ENCODE measurements at places on chromosomes 7 and 10.
A peak's percentile ranks its signal among the peaks of the same experiment; 100 is the strongest.

DNA sequence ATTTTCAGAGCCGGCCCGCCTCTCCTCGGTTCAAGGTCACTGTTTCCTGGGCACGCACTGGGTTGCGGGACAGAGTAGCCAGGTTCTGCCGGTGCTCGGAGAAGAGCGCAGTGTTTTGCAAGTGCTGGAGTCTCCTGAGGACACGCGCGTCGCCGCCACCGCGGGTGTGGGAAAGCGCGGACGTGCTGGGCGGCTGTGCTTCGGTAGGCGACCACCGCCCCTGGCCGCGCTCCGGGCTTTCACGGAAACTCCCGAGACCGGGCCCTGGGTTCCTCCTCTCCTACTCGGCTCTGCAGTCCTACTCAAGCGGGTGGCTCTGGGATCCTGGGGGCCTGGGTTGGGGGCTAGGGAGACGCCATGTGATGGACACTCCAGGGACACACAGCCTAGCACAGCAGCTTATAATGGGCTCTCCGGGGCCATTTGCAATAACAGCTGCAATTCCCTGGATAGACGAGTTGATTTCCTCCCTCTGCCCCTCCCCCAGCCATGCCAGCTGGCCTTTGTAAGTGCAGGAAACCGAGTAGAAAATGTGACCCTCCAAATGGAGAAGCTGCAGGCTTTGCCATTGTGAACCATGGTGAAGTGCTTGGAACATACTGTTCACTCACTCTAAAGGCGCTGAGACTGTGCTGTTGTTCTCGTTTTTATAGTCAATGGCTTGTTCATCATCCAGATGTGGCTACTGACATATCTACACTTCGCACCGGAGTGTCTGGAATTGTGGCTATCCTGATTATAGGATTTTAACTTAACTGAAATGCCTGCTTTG, 2.1 kb downstream of the FRAT1 start:
- no peak for DNase-seq

GRCh38 chr7:147008530-147008929, 891.9 kb downstream of the CNTNAP2 start:
- no peak for DNase-seq

GRCh38 chr7:25858525-25859411, 293.2 kb upstream of the NFE2L3 start:
- no peak for DNase-seq

GRCh38 chr7:144728551-144728950, 107.3 kb downstream of the TPK1 start:
- no peak for DNase-seq

DNA sequence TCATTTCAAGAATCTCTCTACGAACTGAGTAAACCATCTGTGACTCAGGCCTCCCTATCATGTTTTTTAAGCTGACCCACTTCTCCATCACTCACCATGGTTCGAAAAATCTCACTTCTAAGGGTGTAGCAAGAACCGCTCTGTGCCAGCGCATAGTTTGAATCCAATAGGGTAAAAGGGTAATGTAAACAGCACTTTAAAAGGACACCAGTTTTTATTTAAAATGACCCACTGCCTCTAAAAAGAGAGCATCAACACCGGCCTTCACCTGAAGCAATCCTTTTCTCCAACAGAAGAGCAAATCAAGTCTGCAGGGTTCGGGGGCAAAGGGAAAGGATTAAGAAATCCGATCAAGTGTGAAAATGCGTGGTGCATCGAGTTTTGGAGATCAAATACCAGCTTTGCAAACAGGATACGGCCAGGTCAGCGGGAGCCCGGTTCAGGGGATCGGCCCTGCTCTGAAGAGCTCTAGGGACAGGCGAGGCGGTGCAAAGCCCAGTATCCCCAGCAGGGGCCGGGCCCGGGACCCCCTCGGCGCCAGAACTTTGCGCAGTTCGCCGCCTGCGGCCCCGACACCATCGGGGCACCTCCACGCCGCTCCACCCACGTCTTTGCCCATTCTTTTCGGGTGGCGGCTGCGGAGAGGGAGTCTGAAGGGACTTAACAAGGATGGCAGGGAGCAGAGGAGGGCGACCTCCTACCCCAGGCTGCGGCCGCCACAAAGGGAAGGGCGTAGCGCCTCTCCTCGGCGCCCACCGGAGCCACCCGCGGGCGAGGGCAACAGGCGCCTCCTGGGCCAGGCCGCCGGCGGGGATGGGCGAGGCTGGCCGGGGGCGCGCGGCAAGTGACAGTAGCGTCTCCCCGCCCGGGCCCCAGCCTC, 842 bp downstream of the NMT2 start:
- DNase-seq: no peak

GRCh38 chr7:126806614-126807013, 446.1 kb downstream of the GRM8 start:
- DNase-seq: no peak

GRCh38 chr10:117656385-117657367, 114.1 kb downstream of the EMX2 start:
- no peak for DNase-seq

GRCh38 chr7:12765431-12766100, 78.1 kb downstream of the ARL4A start:
- DNase-seq: no peak

DNA sequence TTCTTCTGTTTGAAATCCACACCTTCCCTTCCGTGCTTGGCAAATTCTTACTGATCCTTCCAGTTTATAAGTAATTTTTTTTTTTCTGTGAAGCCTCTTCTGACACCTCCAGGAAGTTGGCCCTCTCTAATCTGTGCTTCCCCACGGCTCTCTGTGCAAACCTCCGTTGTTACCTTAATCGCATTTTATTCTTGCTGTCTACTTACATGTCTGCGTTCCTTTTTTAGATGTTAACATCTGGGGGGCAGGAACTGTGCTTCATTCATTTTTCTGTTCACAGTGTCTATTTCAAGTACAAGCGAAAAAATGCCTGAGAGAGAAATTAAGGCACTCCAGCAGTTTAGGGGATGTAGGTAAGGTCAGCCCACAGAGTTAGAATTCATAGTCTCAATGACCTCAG, 8.4 kb upstream of the CAMK1D start:
- no peak for DNase-seq

- no peak for DNase-seq
Measured at GRCh38 chr7:46544396-46545008, 623.4 kb upstream of the IGFBP3 start.

DNA sequence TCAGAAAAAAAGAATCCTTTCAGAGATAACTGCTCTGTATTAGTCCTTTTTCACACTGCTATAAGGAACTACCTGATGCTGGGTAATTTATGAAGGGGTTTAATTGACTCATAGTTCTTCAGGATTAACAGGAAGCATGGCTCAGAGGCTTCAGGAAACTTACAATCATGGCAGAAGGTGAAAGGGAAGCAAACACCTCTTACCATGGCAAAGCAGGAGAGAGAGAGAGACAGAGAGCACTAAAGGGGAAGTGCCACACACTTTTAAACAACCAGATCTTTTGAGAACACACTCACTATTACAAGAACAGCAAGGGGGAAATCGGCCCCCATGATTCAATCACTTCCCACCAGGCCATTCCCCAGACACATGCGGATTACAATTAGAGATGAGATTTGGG, 114.2 kb downstream of the TES start:
- DNase-seq: no peak

DNA sequence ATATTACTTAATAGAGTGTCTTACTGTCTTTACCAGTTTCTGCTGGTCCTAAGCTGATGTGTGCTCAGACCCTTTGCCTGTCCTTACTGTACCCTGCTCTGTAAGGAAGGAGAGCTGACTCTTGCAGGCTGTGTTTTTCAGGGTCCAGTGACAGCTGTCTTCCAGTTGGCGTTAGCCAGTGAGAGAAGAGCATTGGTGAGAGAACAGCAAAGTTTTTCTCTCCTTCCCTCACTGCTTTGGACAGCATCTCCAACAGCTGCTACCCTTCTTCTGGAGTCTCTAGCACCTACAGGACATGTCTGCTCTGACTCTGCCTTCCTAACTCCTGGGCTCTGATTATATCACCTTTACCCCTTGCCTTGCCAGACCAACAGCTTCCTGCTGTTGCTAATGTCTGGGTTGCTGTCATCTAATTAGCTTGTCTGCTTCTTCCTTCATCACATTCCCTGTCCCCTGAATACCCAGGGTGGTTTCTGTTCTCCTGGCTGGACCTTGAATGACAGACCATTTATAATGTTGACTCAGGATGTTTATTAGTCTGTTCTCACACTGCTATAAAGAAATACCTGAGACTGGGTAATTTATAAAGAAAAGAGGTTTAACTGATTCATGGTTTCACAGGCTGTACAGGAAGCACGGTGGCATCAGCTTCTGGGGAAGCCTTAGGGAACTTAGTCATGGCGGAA, 23.5 kb upstream of the PANK1 start:
- no peak for DNase-seq

DNA sequence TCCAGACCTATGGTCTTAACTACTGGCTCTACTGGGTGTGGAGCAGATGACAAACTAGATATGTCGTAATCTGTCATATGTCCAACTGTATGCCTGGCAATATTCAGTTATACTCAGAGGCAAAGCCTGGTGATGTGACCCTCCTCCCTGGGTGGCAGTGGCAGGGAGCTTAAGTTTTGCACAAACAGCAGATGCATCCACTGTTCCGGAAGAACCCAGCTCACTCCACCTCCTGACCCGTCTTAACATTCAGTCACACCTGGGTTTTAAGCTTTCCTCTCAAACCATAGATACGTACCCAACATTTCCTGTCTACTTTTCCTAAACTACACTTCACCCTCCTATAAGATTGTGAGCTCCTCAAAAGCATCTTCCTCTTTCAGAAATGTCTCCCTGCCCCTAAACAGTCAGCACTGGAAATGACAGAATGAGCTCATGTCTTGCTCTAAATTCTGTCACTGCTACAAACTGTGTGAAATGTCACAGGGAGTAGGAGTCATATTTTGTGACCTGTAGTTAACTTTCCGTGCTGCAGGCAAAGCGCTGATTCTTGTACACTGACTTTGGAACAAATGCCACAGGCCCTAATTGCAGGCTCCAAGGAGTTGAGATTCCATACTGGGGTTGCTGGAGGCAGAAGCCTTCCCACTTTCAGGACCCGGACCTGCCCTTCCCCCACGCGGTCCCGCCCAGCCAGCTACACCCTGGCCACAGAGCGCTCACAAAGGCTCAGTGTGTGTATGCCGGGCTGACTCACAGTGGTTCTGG, 23.9 kb downstream of the SCD start:
- peak; percentile 17 for DNase-seq

- no peak for DNase-seq
Measured at GRCh38 chr10:5297466-5297865, 67.3 kb upstream of the UCN3 start.

- no peak for DNase-seq
Measured at GRCh38 chr7:8117195-8117594, 144.8 kb downstream of the ICA1 start.

DNA sequence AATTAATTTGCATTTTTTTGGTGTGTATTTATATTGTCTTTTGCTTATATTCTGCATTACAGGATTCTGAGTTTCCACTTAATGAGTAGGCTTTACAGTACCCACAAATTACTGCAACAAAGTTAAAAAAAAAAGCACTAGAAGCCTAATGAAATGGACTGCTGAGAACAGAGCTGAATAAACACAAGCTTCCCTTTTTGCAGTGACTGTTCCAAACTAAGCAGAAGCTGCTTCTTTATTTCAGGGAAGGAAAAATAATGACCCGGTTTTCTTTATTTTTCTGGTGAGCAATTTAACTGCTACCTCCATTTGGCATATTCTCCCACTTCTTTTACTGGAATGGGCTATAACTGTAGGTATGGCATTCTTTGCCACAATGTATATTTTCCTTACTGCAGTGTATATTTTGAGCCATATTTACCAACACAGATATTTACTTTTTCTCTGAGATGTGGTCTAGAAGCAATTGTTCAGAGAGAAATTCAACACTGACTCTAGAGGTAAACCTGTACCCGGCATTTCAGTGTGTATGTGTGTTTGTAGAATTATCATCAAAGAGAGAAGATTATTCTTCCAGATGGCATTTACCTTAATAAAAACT, 56.9 kb downstream of the HDAC9 start:
- no peak for DNase-seq

GRCh38 chr7:20998309-20998708, 211.6 kb upstream of the SP8 start:
- no peak for DNase-seq

- DNase-seq: no peak
Measured at GRCh38 chr7:12403287-12404181, at the start of gene VWDE. Gene VWDE (minus strand): TSS chr7:12403865. CDS start chr7:12403716, 149 bp downstream.

DNA sequence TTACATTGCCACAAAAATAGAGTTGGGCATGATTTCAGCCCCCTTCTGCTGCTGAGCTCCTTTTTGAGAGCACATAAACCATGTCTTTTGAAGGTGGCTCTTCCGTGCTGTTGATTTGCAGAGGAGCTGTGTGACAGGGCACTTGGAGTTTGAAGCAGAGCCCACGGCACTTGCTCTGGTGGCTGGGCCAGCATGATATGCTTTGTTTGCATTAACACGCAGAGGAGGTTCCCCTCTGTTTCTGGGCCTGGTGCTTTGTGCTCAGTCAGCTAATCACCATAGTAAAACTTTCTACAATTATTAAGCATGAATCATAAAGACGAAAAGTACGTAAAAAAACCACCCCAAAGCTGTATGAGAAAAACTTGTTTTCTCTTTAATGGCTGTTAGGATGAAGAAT, 40.1 kb downstream of the RBM33 start:
- DNase-seq: no peak

DNA sequence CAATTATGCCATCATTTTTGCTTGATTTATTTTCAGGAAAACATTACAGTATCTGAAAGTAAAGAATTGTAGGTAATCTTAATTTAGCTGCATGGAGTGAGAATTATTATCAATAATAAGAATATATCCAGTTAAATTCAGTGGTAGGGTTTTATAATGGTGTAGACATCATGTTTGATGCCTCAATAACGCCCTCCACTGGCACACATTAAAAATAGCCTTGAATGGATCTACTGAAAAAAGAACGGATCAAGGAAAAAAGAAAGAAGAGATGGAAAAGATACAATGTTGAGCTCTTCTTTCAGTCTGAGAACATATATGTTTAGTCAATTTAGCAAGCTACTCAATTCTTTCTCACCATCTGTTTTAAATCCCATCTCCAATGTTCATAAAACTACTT, 319.2 kb downstream of the CDC14C start:
- DNase-seq: no peak

- DNase-seq: no peak
Measured at GRCh38 chr10:73859784-73860491, 14.4 kb downstream of the CAMK2G start.

DNA sequence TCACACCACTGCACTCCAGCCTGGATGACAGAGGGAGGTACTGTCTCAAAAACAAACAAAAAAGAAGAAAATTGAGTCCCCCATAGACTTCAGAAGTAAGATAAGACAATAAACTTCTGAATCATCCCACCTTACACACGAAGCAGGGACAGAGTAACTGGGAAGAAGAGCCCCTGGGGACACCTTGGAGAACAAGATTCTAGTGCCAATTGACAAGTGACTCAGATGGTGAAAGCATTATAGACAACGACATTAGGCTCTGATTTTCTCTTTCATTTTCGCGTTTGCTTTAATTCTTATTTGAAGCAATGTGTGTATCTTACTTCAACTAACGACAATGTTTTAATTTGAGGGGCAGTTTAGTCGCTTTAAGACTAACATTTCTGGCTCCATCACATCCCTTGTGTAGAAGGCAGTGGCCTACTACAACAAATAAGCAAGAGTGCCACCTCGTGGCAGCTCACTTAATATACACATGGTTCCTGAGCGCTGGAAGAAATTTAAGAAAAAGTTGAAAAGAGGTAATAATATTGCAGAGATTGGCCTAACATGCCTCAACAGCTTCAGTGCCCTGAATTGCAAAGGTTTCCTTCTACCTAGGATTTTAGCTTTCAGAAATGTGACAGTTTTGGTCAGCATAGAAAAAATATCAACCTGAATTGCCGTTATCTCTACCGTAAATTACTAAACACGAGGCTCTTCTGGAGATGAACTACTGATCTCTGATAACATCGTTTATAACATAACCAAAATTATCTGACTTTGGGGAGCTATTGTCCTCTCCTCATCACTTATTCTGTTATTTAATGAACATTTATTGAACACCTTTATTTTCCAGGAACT, 36.7 kb downstream of the ASNS start:
- DNase-seq: no peak
